ENCODE measurements at places on chromosomes 2 and 18. TPM values are rescaled to one million over a fixed set of nuclear protein-coding genes. Genes with fewer than 3 reads are reported as not detected.
A peak's percentile ranks its signal among the peaks of the same experiment; 100 is the strongest.

- no peak for DNase-seq
Measured at GRCh38 chr18:29753379-29753778, 1289.2 kb downstream of the DSC3 start.

GRCh38 chr2:95021023-95021416 is 4.5 kb upstream of the MAL start:
- no peak for DNase-seq

DNA sequence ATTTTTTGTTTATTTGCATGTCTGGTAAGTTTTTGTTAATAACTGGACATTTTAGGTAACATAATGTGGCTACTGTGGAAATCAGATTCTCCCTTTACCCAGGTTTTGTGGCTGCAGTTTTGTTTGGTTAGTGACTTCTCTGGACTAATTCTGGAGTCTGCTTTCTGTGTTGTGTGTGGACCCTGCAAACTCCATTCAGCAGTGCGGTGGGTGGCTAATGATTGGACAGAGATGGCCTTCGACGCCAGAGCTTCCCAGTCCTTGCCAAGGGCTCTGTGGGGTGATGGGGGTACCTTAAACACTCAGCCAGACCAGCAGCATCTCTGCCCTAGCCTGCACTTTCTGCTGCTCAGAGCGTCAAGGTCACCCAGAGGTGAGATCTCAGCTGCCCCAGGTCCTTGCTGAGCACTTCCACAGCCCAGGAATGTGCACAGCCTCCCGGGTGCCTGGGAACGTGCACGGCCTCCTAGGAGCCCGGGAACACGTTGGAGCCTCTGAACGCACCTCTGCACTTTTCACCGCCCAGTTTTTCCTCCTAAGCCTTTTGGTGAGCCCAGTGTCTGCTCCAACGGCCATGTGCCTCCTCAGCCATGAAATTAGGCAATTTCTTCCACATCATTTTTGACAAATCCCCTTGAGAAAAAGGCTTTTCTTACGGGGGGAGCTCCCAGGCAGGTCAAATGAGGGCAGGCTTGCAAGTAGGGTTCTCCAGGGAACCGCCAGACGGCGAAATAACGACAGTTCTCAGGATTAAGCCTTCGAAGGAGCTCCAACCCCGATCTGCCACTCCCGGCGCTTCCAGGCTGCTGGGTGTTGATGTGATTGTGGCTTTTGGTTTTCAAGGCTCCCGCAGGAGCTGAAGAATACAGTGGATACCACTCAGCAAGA is 35.2 kb upstream of the KLF11 start:
- DNase-seq, result no peak

DNA sequence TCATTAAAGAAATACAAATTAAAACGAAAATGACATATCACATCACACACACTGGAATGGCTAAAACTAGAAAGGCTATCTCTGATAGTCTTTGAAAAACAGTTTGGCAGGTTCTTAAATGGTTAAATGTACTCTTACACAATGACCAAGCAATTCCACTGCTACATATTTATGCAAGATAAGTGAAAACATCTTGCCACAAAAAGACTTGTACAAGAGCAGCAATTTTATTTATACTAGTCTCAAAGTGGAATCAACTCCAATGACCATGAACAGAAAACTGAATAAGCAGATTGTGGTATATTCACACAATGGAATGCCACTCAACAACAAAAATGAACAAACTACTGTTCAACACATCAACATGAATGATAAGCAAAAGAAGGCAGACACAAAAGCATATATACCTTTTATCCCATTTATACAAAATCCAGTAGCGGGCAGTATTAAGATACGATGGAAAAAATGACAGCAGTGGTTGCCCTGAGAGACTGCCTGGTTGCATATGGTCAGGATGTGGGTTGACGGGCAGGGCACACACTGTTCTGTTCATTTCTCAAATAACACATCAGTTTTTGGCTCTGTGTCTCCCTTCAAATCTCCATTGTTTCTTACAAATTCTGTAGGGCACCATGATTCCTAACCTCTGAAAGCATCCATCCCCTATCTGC is 25.4 kb downstream of the SP100 start:
- DNase-seq, result no peak

The DYNAP gene
- not detected for polyA plus RNA-seq

DNA sequence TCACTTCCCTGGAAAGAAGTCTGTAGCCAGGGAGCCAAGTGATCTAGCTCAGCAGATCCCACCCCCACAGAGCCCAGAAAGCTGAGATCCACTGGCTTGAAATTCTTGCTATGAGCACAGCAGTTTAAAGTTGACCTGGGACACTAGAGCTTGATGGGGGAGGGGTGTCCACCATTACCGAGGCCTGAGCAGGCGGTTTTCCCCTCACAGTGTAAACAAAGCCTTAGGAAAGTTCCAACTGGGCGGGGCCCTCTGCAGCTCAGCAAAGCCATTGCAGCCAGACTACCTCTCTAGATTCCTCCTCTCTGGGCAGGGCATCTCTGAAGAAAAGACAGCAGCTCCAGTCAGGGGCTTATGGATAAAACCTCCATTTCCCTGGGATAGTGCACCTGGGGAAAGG is 887.2 kb upstream of the LRATD1 start:
- DNase-seq, result peak; percentile 56

GRCh38 chr2:224776795-224777558 is 60.8 kb upstream of the CCDC195 start:
- DNase-seq, result no peak

GRCh38 chr2:230008708-230009066 is 60.0 kb downstream of the SLC16A14 start:
- no peak for DNase-seq

GRCh38 chr2:229868794-229869193 is 53.0 kb downstream of the TRIP12 start:
- DNase-seq, result no peak

The MC2R gene
- polyA plus RNA-seq, result not detected

GRCh38 chr2:230899287-230899686 is 25.8 kb downstream of the GPR55 start:
- no peak for DNase-seq

GRCh38 chr2:136008205-136008865 is 22.9 kb upstream of the DARS1 start:
- DNase-seq, result no peak

- no peak for DNase-seq
Measured at GRCh38 chr2:226893216-226893615, 57.4 kb downstream of the RHBDD1 start.

The ATP8B1 gene
- polyA plus RNA-seq, result 10.2 TPM

The TFPI gene
- 15.4 TPM for polyA plus RNA-seq

The HES6 gene
- 11.1 TPM for polyA plus RNA-seq

- no peak for DNase-seq
Measured at GRCh38 chr18:49778826-49779465, 34.4 kb downstream of the ACAA2 start.

The ERFE gene
- 4.9 TPM for polyA plus RNA-seq

DNA sequence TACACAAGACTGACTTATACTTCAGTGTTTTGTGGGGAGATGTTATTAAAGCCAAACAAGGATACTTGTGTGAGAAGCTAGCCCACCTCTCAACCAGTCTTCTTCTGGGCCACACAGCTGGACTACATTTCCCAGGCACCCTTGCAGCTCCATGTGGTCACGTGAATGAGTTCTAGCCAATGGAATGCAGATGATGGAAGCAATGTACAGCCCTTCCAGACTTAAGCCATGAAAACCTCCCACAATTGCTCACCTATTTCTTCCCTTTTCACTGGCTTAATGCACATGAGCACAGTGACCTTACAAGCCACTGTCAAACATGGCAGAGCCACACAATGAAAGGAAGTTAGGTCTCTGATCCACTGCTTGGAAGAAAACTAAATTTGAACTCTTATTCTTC is 20.4 kb upstream of the FEZ2 start:
- DNase-seq, result no peak

- DNase-seq, result no peak
Measured at GRCh38 chr2:109433486-109433885, 180.3 kb downstream of the SEPTIN10 start.

DNA sequence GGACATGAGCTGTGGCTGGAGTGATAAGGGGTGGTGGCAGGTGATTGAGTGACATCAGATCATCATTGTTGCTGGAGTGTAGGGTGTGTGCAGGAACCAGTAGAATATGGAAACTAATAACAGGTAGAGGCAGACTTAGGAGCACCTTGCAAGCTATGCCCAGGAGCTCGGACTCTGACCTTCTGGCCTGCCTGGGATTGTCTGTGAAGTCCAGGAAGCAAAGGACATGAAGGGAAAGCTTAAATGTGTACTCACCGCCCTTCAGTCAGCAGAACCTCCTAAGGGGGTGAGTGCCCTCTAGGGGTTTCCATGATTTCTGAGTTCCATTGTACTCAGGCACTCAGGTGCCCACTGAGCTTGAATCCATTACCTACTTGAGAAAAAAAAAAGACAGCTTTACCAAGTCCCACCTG is 104.2 kb downstream of the CRIM1 start:
- peak; percentile 21 for DNase-seq

DNA sequence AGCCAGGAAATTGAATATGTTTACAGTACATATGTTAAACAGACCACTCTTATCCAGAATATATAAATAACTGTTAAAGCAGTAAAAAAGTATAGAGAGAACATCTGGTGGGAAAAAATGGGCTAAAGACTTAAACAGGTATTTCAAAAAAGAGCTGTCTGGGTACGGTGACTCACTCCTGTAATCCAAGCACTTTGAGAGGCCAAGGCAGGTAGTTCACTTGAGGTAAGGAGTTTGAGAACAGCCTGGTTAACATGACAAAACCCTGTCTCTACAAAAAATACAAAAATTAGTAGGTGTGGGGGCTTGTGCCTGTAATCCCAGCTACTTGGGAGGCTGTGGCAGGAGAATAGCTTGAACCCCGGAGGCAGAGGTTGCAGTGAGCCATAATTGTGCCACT is 171.4 kb upstream of the FSIP2 start:
- DNase-seq, result no peak

DNA sequence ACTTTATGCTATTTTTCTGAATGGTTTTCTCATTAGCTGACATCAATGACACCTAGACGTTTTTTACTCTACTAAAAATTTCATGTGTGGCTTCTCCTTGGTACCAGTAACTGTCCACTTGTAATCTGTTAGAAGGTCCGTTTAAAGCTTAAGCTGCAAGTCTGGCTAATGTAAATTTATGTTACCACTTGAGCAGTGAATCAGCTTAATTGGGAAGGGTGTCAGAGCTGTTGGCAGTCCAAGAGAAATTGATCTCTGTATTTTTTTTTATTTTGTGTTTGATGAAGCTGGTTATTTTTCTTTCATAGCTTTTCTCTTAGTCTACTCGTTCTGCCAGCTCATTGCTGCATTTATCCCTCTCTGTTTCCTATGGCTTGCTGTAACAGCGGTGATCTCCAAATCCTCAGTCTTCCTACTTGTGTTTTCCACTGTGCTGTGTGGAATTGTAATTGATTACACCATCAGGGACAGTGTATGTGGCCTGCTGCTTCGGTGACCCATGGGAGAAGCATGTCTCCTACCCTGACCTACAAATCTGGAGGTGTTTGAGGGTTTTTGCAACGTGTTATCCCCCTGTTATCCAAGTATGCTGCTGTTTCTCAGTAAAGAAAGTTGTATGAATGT is 724.2 kb upstream of the REG3G start:
- no peak for DNase-seq

The TMEM247 gene
- polyA plus RNA-seq, result not detected

The ALPP gene
- not detected for polyA plus RNA-seq

DNA sequence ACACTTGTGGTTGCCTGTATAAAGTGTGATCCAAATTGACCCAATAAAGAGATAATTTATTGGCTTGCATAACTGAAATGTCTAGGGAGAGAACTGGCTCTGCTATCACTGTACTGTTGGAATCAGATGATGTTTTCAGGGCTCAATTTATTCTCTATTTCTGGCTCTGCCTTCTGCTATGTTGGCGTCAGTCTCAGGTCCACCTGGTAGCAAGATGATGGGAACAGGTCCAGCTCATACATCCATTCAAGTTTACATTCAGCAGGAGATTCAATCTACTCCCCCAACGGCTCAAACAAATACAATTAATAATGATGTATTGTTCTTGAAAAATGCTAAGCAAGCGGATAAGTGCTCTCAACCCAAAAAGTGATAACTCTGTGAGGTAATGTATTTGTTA is 297.7 kb upstream of the SYT4 start:
- no peak for DNase-seq

DNA sequence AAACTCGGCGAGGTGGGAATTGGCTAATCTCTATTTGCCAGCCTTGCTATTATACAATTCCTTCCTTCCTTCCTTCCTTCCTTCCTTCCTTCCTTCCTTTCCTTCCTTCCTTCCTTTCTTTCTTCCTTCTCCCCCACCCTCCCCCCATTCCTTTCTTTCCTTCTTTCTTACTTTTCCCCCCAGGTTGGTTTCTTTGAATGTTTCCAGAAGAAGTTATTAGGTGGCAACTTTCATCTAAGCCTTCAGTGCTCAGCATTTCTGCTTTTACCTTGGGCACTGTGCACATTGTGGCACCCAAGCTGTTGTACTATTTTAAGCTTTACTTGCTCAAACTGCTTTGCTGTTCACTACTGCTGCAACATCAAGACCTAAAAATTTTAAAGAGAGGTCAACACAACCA is 17.2 kb upstream of the CSRNP3 start:
- DNase-seq, result no peak

DNA sequence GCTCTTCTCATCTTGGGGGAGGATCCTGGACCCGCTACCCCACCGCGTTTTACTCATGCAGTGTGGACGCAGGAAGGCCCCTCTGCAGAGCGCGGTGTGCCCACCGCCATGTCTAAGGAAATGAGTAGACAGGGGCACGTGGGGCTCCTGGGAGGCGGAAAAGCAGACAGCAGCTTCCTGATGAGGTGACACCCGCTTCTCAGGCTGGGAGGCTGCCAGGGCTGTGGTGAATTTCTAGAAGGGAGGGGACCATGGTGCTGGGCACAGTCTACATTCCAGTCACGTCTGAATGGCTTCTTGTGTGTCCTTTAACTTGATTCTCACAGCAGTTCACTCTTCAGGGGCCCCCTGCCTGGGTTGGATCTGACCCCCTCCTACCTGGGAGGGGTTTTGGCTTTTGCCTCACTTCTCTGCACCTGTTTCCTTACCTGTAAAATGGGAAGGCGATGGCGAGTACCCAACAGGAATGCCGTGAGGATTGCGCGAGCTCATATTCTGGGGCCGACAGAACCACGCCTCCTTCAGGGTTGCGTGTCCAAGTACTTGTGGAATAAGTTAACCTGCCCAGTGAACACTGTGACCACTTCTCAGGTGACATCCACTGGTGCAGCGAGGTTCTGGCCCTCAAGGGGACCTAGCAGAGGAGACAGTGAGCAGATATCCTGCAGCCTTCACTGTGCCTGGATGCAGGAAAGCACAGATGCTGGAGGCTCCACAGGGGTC is 32.3 kb upstream of the MBP start:
- no peak for DNase-seq

- DNase-seq, result no peak
Measured at GRCh38 chr18:22639026-22639463, 221.3 kb upstream of the CTAGE1 start.

- no peak for DNase-seq
Measured at GRCh38 chr2:239275847-239276831, 124.7 kb downstream of the HDAC4 start.

- peak; percentile 14 for DNase-seq
Measured at GRCh38 chr2:8500124-8501054, 181.5 kb upstream of the ID2 start.

DNA sequence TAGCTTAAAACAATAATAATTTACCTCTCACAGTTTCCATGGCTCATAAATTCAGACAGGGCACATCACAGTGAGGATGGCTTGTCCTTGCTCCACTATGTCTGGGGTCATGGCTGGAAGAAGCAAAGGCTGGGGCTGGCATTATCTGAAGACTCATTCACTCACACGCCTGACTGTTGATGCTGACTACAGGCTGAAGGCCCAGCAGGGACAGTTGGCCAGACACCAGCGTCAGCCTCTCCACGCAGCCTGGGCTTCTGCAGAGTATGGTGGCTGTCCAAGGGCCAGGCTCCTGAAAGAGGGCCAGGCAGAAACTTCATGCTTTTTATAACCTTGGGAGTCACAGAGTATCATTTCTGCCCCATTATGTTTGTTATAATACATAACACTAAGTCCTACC is 33.4 kb downstream of the YPEL5 start:
- no peak for DNase-seq

The PSMA8 gene
- polyA plus RNA-seq, result not detected

Data from pancreas (tissue), 10 donors.